Suprapubic skin (tissue), 4 donors: ENCODE measurements at places on chromosomes 7 and 10. TPM values are rescaled to one million over a fixed set of nuclear protein-coding genes. Genes with fewer than 3 reads are reported as not detected.

LRMDA gene
- total RNA-seq = not detected

PGAM1 gene
- 212 TPM for total RNA-seq

HNRNPH3 gene
- total RNA-seq = 40.9 TPM

HABP2 gene
- not detected for total RNA-seq

ZNF775 gene
- total RNA-seq = 3.9 TPM

C7orf33 gene
- not detected for total RNA-seq

MBL2 gene
- not detected for total RNA-seq

KCNIP2 gene
- total RNA-seq = 1.7 TPM

IKZF1 gene
- 3.2 TPM for total RNA-seq

CSTF2T gene
- total RNA-seq = 17.5 TPM

ABCB8 gene
- total RNA-seq = 42.3 TPM

CLDN4 gene
- total RNA-seq = 164 TPM

CUBN gene
- total RNA-seq = 1.2 TPM

CYP2W1 gene
- 20.8 TPM for total RNA-seq

OR13A1 gene
- total RNA-seq = not detected

STEAP1 gene
- total RNA-seq = 6.0 TPM

COL17A1 gene
- total RNA-seq = 926 TPM

ADCY1 gene
- 0.25 TPM for total RNA-seq

GIGYF1 gene
- total RNA-seq = 42.3 TPM

OR9A2 gene
- total RNA-seq = not detected

H2BK1 gene
- not detected for total RNA-seq

HACD1 gene
- 11.5 TPM for total RNA-seq

ABCB1 gene
- 7.0 TPM for total RNA-seq

GRID1 gene
- 3.1 TPM for total RNA-seq

EZH2 gene
- 8.6 TPM for total RNA-seq

ZNF804B gene
- total RNA-seq = not detected

SERPINE1 gene
- total RNA-seq = 7.8 TPM

FKBP9 gene
- total RNA-seq = 87.7 TPM

CHAT gene
- not detected for total RNA-seq

C10orf105 gene
- not detected for total RNA-seq

GNG11 gene
- 4.0 TPM for total RNA-seq

NPM3 gene
- 60.5 TPM for total RNA-seq

RET gene
- 0.59 TPM for total RNA-seq

DLX5 gene
- 14.2 TPM for total RNA-seq

KLF14 gene
- 0.40 TPM for total RNA-seq

GSAP gene
- 20.1 TPM for total RNA-seq

LRRD1 gene
- not detected for total RNA-seq

PIP gene
- 592 TPM for total RNA-seq
